Neuronal stem cell (in vitro differentiated cells): ENCODE measurements at places on chromosomes 16 and 17.

GRCh38 chr17:11855306-11855705 lies 142.0 kb downstream of the ZNF18 start:
- DNase-seq, result no peak

GRCh38 chr17:14803826-14804225 lies 461.3 kb downstream of the PMP22 start:
- no peak for DNase-seq

- no peak for DNase-seq
These were observed 381.7 kb downstream of the SLC39A11 start for GRCh38 chr17:72710834-72711233.

GRCh38 chr16:85891033-85891775 lies 7.8 kb upstream of the IRF8 start:
- DNase-seq, result no peak

DNA sequence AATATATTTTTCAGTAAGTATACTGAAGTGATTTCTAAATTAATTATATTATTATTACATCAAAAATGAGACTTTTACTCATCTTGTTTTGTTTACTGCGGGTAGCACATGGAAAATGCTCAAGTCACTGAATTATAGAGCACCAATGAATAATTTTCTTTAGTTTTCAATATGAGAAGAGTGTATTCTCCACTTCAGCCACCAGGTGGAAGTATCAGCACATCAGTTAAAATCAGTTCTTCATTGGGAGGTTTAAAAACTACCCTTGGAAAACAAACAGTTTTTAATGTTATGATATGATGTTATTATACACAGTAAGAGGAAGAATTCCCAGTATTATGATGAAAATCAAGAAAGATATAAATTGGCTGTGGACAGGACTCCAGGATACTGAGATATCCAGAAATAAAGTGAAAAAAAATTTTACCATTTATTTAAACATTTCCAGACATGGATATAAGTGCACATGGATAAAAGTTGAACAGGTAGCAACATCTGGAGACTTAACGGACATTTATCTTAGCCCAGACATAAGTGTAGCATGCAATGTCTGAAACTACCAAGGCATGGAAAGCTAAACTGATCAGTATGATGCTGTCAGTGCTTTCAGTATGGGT lies 467.3 kb downstream of the KCNJ2 start:
- DNase-seq, result peak; percentile 40

DNA sequence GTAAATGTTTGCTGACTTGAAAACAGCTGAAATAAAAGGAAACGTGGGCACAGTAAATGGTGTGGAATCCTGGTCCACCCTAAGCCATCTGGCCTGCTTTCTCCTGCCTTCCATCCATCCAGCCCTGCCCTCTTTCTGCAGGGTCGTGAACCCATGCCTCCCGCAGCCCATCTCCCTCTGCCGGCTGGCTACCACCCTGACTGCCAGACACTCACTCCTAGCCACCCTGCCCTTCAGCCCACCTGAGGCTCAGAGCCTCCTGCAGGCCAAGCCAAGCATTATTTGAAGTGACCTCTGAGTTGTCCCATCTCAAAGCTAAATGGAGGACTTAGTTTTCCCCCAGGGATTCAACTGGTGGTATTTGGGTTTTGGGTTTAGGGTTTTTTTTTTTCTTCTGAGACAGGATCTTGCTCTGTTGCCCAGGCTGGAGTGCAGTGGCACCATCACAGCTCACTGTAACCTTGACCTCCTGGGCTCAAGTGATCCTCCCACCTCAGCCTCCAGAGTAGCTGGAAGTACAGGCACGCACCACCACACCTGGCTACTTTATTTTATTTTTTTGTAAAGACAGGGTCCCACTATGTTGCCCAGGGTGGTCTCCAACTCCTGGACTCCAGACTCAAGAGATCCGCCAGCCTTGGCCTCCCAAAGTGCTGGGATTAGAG lies 8.4 kb downstream of the ZDHHC1 start:
- no peak for DNase-seq

DNA sequence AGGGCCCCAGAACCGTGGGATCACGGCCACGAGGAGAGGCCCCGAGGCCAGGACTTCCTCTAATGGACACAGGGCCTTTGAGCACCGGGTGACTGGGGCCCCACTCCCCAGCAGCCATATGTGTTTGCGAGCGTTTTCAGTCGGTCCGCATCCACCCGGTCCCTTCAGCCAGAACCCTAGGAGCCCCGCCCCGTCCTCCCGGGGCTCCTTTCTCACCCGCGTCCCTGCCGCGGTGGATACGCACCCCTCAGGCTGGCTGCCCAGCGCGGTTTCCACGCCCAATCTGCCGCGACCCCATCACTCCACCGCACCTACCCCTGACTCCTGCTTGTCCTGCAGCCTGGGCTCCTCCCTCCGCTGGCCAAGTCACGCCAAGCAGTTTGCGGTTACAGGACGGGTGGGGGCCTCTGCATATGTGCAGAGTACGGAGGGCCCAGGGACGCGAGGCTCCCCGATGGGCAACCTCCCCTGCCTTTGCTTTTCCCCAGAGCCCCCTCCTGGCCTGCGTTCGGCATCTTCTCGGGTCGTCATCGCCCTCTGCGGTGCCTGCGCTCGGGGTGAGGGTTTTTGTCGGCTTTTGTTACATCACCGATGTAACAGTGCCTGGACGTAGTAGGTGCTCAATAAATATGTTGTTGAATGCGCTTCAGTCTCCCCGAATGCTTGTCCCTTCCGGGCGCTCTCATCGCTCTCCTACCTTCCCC lies 1.0 kb upstream of the TTYH2 start:
- DNase-seq, result no peak

DNA sequence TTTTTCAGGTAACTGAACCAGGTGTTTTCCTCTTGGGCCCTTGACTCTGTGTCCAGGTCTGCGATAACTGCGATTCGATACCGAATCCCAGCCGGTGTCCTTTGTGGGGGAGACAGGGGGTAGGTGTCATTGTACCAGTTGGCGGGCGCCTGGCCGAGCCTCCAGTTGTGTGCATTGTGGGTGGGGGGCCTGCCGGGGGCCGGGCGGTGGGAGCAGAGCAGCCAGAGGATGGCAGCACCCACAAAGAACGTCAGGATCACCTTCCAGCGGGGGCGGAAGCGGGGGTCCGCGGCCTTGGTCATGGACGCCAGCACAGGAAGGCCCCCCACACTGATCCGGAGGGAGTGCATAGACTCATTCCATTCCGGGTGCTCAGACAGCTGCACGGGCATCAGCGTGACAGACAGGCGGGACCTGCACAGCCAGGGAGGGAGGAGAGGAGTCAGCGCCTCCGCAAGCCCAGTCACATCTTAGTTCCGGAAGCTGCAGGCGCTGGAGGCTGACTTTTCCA lies 12.3 kb downstream of the CANT1 start:
- DNase-seq, result no peak

DNA sequence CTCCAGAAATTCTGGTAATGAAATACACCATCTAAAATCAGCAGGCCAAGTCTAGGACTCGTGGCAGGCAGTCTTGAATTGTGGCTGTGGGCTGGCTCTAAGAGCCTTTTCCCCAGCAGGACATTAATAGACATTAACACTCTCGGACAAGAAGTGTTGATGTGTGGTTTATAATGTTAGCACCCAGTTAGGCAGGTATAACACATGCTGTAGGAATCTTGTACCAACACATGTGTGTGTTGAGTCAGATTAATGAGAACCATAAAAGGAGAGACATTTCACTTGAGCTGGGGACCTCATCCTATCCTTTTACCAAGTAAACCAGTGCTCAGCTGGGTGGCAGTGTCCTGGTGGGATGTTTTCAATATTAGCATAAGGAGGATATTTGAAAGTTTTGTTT lies 264.5 kb downstream of the FTO start:
- no peak for DNase-seq

GRCh38 chr17:75922173-75922961 lies 17.7 kb upstream of the MRPL38 start:
- no peak for DNase-seq

DNA sequence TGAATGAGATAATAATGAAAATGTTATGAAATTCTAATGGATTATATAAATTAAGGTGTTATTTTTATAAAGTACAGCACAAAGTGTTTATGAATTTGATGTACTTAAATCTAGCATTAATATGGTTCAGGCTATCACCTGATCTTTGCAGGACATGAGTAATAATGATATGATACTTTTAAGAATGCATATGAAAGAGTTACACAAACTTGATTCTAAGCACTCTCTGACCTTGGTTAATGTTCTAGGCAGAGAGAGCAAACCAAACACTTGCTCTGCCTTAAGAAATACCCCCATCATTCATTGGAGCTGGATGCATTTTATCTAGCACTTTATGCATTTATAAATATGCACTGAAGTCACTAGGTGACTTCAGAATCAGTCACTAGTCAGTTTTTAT lies 942.2 kb upstream of the CDH8 start:
- DNase-seq, result no peak

GRCh38 chr16:2715519-2715918 lies 4.5 kb downstream of the PRSS27 start:
- peak; percentile 40 for DNase-seq

- no peak for DNase-seq
These were observed 136.4 kb downstream of the CDK5R1 start for GRCh38 chr17:32623196-32623595.
